ENCODE measurements at places on chromosomes 7 and 10.

- DNase-seq: no peak
Observed at GRCh38 chr10:12668634-12669033, 319.3 kb downstream of the CAMK1D start.

DNA sequence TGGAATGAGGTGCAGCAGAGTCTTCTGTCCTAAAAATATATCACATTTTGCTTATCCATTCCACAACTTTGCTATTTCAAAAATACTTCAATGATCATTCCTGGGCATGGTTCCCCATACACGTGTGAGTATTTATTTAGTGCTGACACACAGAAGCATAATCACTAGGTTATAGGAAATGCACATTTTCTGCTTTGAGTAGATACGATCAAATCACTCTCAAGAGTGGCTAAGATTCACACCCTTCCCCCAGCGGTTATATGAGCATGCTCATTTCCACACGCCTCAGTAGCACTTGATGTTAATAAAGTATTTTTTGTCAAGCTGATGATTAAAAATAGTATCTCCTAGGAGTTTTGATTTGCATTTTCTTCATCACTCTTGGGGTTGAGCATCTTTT lies 93.5 kb upstream of the LRRC4 start:
- DNase-seq: no peak

DNA sequence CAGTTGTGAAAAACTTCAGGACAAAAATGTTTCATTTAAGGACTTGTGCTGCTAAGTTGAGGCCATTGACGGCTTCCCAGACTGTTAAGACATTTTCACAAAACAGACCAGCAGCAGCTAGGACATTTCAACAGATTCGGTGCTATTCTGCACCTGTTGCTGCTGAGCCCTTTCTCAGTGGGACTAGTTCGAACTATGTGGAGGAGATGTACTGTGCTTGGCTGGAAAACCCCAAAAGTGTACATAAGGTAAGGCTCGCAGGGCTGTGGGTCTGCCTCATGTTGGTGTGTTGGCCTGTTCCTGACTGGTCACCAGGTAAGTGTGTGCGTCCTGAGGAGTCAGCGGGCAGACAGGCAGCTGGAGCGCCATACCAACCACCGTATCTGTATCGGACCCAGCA lies 17.9 kb downstream of the OGDH start:
- DNase-seq: no peak

- DNase-seq: no peak
Observed at GRCh38 chr7:158044482-158044823, 543.2 kb downstream of the PTPRN2 start.

DNA sequence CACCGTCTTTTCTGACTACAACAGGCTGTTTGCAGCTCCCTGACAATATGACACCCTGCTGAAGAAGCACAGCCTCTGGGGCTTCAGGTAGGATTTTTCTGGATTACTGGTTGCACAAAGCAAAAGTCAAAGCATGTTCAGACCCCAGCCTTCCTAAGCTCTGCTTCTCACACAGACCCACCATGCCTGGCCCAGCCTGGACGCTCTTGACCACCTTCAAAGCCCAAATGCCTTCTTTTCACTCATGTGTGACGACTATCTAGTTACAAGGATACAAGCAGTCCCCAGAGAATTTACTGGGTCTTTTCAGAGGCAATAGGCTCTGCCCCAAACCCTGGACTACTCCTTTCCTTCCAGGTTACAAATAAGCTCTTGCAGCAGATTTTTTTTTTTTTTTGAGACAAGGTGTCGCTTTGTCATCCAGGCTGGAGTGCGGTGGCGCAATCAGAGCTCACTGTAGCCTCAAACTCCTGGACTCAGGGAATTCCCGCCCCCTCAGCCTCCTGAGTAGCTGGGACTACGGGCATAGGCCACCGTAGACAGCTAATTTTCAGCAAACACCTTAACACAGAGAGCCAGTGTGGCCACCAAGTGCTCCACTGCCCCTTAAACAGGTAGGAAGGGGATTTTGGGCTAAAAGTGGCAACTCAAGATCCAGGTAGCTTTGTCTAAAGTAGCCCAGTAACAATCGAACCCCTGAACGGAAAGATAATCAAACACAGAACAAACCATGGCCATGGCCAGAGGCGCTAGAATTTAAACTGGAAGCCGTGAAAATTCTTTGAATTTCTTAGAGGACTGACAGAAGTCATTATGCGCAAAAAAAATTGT lies 16.2 kb downstream of the SVIL start:
- DNase-seq: no peak

DNA sequence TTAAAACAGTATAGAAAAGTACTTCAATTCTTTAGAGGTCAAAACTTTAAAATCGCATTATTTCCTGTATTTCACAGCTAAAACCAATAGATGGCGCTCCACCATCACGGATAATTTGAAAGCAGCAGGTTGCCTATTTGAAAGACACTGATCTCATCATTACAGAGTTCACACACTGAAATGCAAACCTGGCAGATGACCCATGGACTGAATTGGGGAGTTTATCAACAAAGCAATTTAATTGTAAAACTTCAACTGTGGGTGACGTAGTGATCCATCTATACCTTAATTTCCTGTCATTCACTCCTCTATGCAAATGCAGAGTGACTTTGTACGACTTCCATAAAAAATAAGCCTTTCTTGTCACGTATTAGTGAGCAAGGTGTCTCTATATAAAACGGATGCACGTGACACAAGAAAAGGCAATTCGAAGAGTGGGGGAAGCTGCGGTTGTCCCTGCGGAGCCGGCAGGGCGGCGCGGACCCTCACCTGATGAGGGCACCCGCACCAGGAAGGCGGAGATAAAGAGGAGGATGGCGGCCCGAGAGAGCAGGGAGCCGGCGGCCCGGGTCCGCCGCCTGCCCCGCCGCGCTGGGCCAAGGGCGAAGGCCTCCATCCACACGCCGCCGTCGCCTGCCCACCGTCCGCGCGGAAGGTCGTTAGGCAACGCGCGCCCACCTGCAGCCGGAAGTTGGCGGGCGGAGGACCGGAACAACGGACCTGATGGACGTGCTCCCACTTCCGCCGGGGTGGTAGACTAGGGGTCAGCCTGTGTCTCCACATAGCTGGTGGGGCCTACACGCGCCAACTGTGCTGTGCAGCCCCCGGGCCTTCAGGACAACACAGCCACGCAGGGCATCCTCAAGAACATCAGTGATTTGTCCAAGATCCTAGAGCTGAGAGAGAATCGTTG lies at the start of gene ZPBP:
Gene ZPBP (minus strand): TSS at position 668 of the 913 bp plus-strand sequence. CDS start 52 bp downstream, at position 616.
- DNase-seq: no peak

- no peak for DNase-seq
Observed at GRCh38 chr10:29295813-29296212, 6.9 kb downstream of the LYZL1 start.
